Activated CD8-positive, alpha-beta memory T cell treated with anti-CD3 and anti-CD28 coated beads, Interleukin-2, amount 50 U/mL, for 4 hours (primary cell): ENCODE measurements at places on chromosomes 16 and 17.
A peak's percentile ranks its signal among the peaks of the same experiment; 100 is the strongest.

DNA sequence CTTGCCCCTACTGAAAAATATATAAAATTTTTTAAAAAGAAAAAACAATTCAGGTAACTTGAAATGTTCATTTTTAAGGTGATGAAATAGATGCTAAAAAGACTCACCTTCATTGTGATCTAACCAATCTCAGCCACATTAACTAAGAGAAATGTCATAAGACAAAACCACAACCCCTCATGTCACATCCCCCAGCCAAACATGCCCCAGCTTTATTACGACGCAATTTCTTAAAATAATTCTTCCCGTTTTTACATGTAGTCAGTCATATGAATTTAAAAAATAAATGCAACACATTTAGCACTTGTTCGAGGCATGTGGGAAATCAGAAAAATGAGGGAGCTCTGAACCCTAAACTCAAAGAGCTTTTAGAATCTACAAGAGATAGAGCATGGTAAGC lies 9.5 kb downstream of the AMFR start:
- no peak for DNase-seq

- no peak for DNase-seq
These were observed 3.7 kb upstream of the HSD17B2 start for GRCh38 chr16:82031116-82032084.

GRCh38 chr17:79664930-79665737 lies 54.3 kb upstream of the RBFOX3 start:
- DNase-seq, result no peak

- DNase-seq, result peak; percentile 83
These were observed 40.8 kb upstream of the CMIP start for GRCh38 chr16:81403601-81404391.

DNA sequence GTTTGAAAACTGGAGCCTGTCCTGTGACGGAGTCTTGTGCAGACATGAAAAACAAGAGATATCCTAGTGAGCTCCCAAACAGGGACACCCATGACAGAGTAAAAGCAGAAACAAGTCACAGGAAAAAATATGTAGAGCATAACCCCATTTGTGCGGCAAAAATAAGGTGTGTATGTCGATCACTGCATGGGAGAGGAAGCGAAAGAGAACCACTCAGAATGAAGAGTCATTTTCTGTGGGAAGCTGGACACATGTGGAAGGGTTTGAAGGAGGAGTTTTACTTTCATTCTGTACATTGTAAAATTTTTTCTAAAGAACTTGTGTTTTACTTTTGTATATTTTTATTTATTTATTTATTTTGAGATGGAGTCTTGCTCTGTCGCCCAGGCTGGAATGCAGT lies 72.1 kb downstream of the JPH3 start:
- DNase-seq, result no peak

DNA sequence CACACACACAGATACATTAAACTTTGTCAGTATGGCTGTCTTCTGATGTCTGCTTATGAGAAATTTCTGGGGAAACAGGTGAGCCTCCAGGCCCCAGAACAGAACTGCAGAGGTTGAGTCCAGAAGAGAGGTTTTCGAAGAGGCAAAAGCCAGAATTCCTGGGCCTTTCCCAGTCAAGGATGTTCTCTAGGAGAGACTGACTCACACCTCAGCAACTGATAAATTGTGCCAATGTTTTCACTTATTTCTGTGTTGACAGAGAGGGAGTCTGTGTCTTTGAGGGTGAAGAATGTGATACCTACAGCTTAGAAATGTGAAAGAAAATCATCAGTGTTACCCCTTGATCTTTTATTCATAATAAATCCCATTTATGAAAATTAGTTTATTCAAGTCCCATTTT lies 30.3 kb downstream of the LDHD start:
- no peak for DNase-seq
